ENCODE measurements at places on chromosomes 3 and 15.

- no peak for DNase-seq
Observed at GRCh38 chr3:48848816-48849515, 1.3 kb upstream of the PRKAR2A start.

- DNase-seq, result no peak
Observed at GRCh38 chr3:163916596-163917560, 1161.4 kb downstream of the SI start.

- peak; percentile 41 for DNase-seq
Observed at GRCh38 chr3:29581311-29581710, 300.4 kb downstream of the RBMS3 start.

DNA sequence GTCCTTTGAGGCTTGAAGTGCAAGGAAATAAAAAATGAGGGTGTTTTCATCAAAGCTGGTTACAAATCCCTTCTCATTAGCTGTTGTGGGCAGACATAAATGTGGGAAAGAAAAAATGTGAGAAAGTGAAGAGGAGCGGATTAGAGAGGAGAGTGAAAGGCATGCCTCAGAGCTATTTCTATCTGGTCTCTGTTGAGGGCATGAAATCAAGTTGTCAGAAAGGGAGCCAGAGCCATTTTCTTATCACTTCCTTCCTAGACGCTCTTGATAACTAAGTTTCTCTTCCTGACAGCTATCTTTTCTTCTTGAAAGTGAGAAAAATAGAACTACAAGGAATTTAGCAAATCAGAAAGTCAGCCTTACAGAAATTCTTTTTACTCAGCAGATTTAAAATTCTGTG, 20.8 kb upstream of the CAPN3 start:
- DNase-seq, result no peak

GRCh38 chr15:68880382-68880781, 49.9 kb upstream of the SPESP1 start:
- DNase-seq, result no peak

DNA sequence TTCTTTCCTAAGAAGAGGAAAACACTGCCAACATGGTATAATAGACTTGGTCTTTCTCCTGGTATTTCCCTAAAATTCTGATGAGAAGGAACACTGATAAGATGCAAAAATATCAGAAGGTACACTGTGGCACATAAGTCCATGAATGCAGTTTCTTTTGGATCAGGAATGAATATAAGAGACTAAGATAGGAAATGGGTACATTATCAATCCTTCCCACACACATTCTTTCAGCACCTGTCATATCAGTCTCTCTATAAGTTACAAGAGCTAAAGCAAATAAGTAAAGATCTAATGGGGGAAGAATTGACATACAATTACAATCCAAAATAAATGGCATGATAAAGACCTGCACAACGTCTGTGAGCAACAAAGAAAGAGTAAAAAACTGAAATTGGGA, 1101.0 kb downstream of the ROBO2 start:
- no peak for DNase-seq
